ENCODE measurements at places on chromosomes 3 and 15.
A peak's percentile ranks its signal among the peaks of the same experiment; 100 is the strongest.

GRCh38 chr3:172244011-172244410 is 204.2 kb downstream of the GHSR start:
- no peak for DNase-seq

DNA sequence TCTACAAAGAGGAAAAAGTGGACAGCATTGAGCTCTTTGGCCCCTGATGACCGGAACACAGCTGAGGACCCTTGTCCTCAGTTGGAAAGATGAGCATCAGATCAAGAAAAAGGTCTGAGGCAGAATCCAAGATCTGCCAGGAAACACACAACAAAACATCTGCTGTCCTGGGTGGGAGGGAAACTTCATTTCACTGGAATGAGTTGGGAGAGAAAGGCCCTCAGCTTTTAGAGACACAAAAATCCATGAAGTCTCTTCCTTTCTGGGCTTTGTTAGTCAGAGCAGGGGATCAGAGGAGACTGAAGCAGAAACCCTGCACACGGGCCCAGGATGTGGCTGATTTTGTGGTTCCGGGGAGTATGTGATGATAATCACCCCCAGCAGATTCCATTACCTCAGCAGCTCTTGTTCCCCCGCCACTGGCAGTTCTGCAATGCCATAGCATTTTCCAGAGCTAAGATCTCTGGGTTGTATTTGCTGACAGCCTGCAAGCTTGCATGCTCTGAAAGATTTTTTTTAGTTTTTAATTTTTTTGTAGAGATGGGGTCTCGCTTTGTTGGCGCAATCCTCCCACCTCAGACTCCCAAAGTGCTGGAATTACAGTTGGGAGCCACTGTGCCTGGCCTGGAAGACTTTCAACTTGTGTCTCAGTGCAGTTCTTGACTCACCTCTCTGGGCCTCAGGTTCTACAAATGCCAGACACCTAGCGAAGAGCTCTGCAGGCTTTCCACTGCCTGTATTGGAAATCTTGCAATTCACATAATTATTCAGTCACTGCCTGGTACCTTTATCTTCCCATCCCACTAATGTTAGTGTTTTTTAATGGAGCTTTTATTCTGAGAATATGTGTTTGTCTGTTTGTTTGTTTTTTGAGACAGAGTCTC is 5.8 kb upstream of the TATDN2 start:
- DNase-seq = peak; percentile 68

GRCh38 chr15:52559022-52559421 is 9.8 kb downstream of the ARPP19 start:
- DNase-seq = no peak

GRCh38 chr15:57559875-57560274 is 31.8 kb upstream of the MYZAP start:
- DNase-seq = peak; percentile 45

GRCh38 chr3:11514191-11514821 is 129.4 kb downstream of the VGLL4 start:
- peak; percentile 72 for DNase-seq
